Panc1 (cell line): ENCODE measurements at places on chromosomes 2 and 18. TPM values are rescaled to one million over a fixed set of nuclear protein-coding genes. Genes with fewer than 3 reads are reported as not detected.

DNA sequence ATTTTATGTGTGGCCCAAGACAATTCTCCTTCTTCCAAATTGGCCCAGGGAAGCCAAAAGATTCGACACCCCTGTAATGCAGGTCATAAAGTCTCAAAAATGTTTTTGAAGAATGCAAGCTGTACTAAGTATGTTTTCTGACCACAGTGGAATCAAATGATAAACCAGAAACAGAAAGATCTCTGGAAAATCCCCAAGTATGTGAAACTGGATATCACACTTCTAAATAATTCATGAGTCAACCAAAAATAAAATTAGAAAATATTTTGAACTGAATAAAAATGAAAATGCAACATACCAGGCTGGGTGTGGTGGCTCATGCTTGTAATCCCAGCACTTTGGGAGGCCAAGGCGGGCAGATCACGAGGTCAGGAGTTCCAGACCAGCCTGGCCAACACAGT, 34.1 kb upstream of the UBE2F start:
- DNase-seq, result no peak

DNA sequence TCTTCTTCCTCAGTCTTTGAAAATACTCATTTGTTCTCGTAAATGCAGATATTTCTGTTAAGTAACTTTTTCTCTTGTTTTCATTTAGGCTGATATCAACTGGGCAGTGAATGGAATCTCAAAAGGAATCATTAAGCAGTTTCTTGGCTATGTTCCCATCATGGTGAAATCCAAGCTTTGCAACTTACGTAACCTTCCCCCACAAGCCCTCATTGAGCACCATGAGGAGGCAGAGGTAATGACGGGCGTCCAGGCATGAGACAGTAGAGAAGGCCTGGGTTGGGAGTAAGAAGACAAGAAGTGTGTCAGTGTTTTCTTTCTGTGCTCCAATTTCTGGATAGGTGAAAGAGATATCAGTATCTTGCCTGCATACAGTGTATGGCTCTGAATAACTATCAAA, 5.1 kb downstream of the POLR1B start:
- no peak for DNase-seq

DNA sequence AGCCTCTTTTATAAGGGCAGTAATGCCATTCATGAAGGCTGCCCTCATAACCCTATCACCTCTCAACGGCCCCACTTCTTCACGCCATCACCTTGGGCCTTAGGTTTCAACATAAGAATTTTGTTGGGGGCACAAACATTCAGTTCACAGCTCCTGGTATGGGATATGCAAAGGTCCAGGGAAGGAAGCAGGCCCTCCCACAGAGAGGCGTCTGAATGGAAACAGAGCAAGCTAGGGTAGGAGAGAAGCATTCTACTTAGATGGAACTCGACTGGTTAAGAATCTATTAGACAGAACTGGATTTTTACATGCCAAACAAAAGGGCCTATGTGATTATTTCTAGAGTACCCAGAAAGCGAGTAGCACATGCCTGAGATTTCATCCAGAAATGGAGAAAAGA, 42.8 kb downstream of the PROKR1 start:
- no peak for DNase-seq

DNA sequence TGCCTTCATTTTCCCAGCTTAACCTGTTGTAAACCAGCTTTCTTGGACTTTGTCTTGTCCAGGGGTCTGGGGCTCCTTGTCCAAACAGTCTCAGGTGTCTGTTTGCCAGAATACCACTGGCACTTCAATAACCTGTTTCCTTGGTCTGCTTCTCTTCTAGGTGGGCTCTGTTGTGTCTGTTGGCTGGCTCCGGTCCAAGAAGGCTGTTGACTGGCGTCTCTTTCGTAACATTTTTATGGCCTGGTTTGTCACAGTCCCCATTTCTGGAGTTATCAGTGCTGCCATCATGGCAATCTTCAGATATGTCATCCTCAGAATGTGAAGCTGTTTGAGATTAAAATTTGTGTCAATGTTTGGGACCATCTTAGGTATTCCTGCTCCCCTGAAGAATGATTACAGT, 17.0 kb downstream of the SLC20A1 start:
- no peak for DNase-seq

DNA sequence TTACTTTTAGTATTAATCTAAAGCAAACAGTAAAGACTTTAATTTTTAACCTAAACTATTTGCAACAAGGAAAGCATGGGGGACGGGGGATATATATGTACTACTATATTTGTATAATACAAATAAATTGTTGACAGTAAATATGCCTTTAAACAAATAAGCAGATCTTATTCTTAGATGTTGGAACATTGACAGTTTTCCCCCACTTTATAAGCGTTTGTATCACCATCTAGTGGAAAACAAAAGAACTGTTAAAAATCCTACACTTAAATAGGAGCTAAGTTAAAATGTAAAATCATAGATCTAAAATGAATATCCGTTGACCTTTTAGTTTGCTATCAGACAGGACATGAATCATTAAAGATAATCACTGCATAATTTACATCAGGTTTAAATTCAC, 50.0 kb downstream of the RBBP8 start:
- peak; percentile 27 for DNase-seq

GRCh38 chr2:205193836-205194228, 488.5 kb upstream of the NRP2 start:
- DNase-seq, result no peak

- DNase-seq, result no peak
These were observed 5.5 kb downstream of the VSNL1 start for GRCh38 chr2:17545680-17546613.

- DNase-seq, result peak; percentile 42
These were observed 27.3 kb downstream of the ZAP70 start for GRCh38 chr2:97740590-97741182.

GRCh38 chr2:176110415-176111308, 3.6 kb downstream of the HOXD11 start:
- no peak for DNase-seq

Gene POMC
- not detected for total RNA-seq

Gene TEKT4
- total RNA-seq, result 0.26 TPM

Gene SLC14A1
- total RNA-seq, result 1.2 TPM

Gene CNNM3
- 34.0 TPM for total RNA-seq

Gene GALNT3
- total RNA-seq, result 0.10 TPM

Gene ANO7
- 6.9 TPM for total RNA-seq

Gene POU3F3
- 0.36 TPM for total RNA-seq
